ENCODE measurements at places on chromosomes 12 and 14.

DNA sequence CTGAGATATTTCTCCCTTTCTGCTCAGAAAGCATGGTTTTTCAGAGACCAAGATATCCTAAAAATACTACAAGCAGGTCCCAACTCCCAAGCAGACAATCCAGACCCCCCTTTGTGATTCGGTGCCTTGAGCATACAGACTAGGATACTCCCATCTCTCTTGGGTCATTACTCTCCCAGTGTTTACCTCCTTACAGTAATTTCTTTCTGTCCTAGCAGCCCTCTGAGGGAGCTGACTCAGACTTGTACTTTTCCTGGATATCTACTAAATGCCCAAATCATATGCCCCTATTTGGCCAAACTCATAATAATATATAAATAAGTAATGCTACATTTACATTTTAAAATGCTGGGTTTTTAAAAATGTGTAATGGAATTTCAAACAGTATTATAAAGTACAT is 355.6 kb downstream of the LRIG3 start:
- no peak for DNase-seq

DNA sequence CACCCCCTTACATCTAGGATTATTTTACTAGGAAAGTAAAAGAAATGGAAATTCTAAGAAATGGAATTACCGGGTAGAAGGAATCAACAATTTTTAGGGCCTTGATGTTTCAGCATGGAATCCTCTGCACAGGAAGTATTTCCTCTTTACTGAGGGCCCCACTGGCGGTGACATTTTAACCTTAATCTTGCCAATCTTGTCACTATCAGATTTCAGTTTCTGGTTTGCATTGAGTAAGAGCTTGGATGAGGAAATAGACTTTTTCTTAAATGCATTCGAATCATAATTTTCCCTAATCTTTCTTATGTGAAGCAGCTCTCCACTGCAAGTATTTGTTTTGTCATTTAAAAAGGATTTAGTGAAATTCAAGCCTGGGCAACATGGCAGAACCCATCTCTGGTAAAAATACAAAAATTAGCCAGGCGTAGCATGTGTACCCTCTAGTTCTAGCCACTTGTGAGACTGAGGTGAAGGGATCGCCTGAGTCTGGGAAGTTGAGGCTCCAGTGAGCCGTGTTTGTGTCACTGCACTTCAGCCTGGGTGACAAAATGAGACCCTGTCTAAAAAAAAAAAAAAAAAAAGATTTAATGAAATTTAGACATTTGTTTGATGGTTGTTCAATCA is 40.7 kb downstream of the TPCN1 start:
- DNase-seq = no peak

GRCh38 chr12:32502693-32503502 is 103.5 kb downstream of the FGD4 start:
- peak; percentile 34 for DNase-seq

- DNase-seq = peak; percentile 52
Observed at GRCh38 chr12:79690142-79690637, 574 bp downstream of the PAWR start.

DNA sequence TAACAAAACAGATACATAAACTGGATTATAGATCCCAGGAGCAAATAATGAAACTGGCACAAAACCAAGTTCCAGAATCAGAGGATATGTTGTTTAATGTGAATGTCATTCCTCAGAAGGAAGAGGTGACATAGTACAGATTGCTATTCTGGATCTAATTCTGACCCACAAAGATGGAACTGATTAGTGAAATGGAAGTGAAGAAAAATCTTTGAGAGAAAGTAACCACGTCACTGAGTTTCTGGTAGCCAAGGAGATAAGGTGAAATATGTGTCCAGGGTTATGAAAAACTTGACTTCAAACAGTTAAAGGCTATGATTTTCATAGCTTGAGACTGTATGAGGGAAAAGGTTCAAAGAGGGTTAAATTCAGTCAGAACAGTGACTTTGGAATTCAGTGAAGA is 8.3 kb downstream of the OR10AD1 start:
- DNase-seq = no peak

DNA sequence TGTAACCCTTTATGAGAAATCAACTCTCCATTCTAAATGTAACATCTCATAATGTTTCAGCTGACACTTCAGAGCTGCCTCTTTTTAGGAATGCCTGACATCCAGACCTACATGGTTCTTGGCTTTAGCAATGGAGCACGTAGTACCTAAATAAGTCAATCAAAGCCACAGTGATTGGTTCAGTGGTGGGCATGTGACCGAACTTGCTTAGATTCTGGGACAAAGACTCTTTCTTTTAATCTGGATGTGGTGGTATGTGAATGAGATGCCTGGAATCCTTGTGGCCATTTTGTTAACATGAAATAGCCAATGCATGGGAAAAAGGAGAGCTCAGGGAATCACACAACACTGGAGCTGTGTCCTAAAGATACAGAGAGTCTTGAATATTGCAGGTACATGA is 11.8 kb downstream of the GPR65 start:
- no peak for DNase-seq

- no peak for DNase-seq
Observed at GRCh38 chr14:105201156-105201924, 20.2 kb upstream of the NUDT14 start.

DNA sequence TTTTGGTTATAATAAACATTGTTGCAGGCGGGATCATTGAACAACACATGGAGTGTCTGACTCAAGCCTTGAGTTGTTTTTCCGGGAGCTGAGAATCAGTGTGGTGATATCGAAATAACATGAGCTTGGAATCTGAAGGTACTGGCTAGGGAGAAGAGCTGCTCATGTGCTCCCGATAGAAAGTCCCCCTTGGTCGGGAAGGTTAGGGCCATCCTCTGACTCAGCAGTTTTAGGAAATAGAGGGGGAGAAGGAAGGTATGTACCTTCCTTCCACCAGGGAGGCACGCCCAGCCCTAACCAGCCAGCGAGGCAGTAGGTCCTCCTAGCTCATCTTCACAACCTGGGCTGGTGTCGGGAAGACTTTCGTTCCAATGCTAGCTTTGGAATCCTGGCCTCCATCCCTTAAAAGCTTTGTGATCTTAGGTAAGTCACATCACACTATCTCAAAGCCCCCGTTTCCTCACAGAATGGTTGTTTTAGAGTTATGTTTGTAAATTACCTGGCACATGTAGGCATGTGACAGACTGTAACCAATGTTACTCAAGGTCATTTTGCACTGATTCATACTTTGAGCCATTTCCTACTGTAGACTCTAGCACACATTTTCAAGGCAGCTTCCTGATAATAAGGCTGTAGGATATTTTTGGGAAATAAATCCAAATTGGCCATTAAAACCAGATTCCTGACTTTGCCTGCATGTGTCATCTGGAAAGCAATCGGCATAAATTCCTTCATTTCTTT is 1.9 kb upstream of the RAB35 start:
- DNase-seq = no peak

- no peak for DNase-seq
Observed at GRCh38 chr14:78135450-78135891, 34.7 kb upstream of the NRXN3 start.

DNA sequence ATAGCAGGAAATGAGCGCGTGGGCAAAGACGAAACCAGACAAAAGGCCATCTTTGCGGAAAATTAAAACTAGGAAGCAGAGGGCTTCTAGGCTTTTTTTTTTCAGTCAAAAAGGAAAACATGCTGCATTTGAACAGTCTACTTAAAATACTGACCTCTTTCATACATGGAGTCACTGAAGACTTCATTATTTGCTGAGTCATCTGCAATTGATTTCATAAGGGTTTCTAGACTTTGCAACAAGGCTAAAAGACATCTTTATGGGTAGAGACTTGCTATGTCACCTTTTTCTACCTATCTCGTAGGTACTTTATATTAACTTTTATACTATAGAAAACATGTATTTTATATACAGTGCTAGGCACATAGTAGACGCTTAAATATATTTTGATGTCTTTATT is 238.4 kb downstream of the TMEM132D start:
- no peak for DNase-seq

GRCh38 chr12:168763-169525 is 45.0 kb downstream of the SLC6A12 start:
- no peak for DNase-seq

DNA sequence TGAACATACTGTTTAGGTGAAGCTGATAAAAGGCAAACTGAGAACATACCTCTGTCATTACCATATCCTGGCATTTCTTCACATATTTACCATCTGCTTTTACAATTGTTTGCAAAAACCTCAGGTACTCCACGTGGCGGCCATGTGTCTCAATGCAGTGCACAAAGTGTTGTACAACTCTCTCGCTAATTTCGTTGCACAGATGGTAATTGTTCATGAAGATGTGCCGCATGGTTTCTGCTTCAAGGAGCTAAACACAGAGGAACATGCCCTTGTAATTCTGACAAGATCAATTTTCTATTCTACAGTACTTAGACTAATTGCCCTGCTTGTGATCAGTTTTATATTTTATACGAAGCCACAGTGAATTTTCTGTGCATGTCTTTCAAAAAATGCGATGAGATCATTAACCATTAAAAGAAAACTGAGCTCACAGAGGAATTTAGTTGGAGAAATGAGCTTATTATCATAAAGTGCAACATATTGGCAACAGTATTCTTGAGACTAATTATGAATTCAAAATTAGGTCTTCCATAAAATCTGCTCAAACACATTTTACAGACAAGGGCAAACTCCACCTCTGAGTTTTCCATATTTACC is 233.8 kb downstream of the ITPR2 start:
- no peak for DNase-seq

DNA sequence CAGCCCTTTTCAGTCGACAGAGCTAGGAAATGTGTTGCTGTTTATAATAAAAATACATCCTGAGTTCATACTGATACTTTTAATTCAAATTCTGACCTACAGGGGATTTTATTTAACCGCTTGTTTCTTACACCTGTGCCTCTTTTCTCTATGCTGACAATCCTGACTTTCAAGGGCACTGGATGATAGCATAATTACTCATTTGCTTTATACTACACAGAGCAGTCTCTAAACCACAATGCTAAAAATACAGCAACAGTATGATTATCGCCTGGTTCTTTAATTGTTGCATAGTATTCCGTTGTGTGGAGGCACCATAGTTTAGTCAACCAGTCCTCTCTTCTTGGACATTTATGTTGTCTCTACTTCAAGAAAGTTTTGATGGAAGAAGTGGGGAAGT is 372.9 kb downstream of the DPF3 start:
- no peak for DNase-seq

DNA sequence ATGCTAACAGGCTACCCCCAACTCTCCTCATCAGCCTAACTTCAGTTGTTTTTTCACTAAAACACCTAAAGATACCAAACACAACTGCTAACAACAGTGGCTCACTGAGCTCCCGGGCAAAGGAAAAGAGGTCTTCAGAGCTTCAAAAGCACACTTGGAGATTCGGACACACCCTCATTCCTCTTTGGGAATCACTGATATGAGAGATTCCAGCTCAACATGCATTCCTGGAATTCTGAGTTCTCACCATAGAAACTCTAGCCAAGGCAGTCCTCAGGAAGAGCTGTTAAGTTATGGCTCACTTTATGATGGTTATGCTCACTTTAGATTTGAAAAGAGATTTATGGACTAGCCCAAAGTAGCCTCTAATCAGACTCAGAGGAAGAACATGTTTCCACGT is 40.1 kb downstream of the STXBP6 start:
- no peak for DNase-seq

GRCh38 chr14:23567186-23568020 is at the start of gene AP1G2:
Gene AP1G2 (minus strand): TSS chr14:23567791. CDS start chr14:23567314, 477 bp downstream.
- peak; percentile 90 for DNase-seq

GRCh38 chr14:50040401-50040775 is 76.0 kb downstream of the VCPKMT start:
- DNase-seq = peak; percentile 25

GRCh38 chr14:76638841-76639240 is 122.4 kb upstream of the VASH1 start:
- DNase-seq = no peak

DNA sequence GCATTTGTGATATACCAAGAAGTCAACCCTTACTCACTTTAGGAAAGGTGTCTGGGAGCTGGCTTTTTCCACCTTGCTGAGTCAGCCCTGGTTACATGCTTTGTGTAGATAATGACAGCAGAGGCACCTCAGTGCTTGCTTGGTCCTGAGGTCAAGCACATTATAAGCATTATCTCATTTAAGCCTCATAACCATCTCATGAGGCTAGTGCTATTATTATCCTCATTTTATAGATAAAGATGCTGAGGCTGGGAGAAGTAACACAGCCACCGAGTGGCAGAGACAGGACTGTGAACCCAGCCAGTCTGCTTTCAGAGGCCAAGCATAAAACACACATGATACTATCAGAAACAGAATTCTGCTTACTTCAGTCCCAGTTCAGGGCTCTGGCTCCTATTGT is 29.4 kb downstream of the MAX start:
- DNase-seq = no peak

- DNase-seq = peak; percentile 32
Observed at GRCh38 chr12:67541625-67541991, 106.9 kb upstream of the DYRK2 start.

DNA sequence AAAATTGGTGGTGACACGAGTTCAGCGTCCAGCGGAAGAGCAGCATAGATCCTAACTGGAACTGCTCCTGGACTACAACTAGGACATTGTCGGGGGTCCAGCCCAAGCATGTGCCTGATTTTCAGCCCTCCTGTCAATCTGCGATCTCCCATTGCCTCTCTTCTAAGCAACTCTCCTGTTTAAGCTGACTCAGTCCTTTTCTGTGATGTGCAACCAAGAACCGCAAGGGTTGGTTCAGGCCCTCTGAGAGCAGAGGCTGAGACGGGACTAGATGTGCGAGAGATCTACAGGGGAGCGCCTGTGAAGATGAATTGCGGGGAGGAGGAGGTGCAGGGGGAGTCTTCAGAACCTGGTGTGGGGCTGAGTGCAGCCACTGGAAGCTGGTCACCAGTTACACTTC is 3.7 kb upstream of the PAPLN start:
- DNase-seq = no peak

GRCh38 chr12:108526482-108527165 is 11.5 kb downstream of the FICD start:
- no peak for DNase-seq

- DNase-seq = no peak
Observed at GRCh38 chr12:119425623-119426022, 91.1 kb downstream of the CCDC60 start.

DNA sequence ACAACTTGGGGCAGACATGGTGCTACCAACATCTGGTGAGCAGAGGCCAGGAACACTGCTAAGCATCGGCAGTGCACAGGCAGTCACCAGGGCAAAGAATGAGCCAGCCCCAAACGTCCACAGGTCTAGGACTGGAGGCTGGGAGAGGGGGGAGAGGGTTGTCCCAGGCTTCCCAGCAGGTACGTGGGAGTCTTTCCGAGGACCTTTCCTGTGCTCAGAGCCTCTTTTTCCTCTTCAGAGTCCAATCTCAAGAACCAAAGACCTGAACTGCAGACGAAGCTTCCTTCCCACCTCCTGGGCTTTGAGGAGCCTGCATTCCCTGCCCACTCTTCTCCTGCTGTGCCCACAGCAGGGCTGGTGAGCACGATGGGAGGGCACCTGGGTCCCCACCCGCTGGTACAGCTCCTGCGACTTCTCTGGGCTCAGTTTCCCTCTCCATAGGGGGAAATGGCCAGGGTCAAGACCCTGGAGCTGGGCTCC is 48.7 kb downstream of the DLK1 start:
- DNase-seq = no peak

Data from body of pancreas (tissue), 4 donors.